ENCODE measurements at places on chromosomes 12 and 14.

- no peak for DNase-seq
Measured at GRCh38 chr12:59787610-59788009, 191.8 kb downstream of the SLC16A7 start.

- DNase-seq = no peak
Measured at GRCh38 chr14:66378712-66379505, 107.3 kb upstream of the CCDC196 start.

DNA sequence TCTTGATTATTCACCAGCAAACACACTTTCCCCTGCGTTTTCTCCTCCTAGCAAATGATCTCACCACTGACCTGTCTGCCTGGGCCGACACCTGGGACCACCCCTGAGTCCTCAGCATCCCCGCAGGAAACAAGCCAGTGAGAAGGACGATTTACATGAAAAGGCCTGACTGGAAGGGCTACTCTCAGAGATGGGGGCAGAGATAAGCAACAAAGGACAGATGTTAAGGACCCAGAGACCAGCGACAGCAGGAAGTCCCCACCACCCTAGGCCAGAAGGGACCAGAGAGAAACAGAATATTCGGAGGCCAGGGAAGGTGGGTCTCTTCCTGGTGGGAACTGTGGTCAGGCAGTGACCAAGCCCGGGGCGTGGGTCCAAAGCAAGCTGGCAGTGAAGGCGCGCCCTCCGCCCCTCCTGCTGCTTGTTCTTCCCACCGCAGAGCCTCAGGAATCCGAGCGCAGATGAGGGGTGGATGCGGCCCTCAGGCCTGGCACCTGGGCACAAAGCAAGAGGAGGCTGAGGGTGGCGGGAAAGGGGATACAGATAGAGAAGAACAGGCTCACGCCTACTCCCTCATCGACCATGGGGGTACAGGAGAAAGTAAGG, 55.8 kb downstream of the STX2 start:
- no peak for DNase-seq

- no peak for DNase-seq
Measured at GRCh38 chr12:77033658-77034536, 31.5 kb downstream of the E2F7 start.

- DNase-seq = no peak
Measured at GRCh38 chr12:46364777-46365580, 7.6 kb downstream of the SLC38A2 start.

DNA sequence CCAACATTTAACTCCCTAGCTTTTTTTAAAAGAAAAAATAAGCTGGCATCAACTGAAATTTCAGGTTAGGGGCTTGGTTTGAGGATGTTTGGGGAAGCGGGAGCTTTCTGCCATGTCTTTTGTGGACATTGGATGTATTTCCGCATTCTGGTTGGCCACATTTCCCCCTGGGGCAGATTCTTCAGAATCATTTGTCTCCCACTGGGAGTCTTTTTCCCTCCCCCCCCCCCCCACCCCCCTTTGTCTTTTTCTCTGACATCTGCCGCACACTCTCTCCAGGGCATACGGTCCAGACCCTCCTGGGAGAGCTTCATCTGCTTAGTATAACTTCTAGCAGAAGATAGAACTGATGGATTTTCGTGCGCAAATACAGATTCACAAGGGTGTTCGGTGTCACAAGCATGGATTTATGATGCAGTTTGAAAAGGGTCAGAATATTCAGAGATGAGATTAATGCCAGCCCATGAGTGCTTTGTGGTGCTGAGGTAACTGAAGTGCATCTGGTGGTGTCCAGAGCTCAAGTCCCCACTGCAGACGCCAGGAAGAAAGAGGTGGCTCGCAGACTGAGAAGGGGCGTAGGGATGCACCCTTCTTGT, 40.2 kb downstream of the ETV6 start:
- DNase-seq = no peak

GRCh38 chr12:10986812-10987211, at the start of gene TAS2R50:
Gene TAS2R50 (minus strand): TSS chr12:10986912. CDS start chr12:10986860, 52 bp downstream.
- no peak for DNase-seq

- no peak for DNase-seq
Measured at GRCh38 chr14:23093991-23094665, 808 bp downstream of the ACIN1 start.

- no peak for DNase-seq
Measured at GRCh38 chr14:82642425-82642824, 1108.8 kb upstream of the SEL1L start.

DNA sequence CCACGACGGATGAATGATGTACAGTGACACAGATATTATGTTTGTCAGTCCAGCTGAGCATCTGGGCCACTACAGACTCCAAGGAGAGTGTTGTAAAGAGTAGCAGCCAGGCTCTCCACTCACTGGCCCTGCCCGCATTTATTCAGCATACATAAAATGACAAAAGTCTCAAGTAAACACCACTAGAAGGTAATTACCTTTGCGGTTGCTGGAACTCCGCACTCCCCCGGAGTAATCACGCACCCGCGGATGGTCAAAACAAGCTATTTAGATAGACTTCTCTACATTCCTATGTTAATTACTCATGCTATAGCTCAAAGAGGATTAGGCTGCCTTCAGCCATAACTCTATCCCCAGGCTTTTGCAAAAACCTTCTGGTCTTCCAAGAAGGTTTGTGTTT, 18.8 kb upstream of the STRAP start:
- no peak for DNase-seq

GRCh38 chr12:56029666-56030293, 8.9 kb downstream of the IKZF4 start:
- peak; percentile 43 for DNase-seq

DNA sequence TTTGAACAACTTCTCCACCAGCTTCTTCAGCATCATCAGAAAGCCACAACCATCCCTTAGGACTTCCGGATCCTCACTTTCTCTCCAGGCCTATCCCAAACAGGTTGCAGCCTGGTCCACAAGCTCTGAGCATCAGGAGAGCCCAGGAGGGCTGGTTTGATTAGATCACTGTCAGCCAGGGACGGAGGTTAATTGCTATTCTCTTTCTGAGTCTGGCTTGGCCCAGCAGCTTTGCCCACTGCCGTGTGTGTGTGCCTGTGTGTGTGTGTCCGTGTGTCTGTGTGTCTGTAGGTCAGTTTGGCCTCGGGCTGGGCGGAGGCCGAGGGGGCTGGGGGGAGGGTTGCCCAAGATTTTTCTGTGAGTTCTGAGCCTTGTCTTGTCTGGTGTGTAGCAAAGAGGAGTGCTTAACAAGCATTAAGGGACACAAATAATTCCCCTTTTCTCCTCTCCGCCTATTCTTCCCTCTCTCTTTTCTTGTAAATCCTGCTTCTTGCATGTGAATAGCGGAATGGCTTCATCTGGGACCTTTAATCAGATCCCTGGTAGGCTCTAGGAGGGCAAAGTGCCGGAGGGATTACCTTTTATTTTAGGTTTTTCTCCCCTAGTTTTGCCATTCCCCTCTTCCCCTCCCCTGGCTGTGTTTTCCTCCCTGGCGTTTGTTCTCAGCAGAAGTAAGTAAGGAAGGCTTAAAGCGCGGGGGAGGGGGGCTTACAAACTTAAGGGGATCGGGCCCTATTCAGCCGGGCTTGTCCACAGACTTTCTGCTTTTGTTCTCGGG, 138.2 kb upstream of the LHX5 start:
- DNase-seq = no peak

- no peak for DNase-seq
Measured at GRCh38 chr14:105398726-105399465, 558 bp downstream of the TEX22 start.

Measured in astrocyte of the cerebellum (primary cell).